ENCODE measurements at places on chromosomes 12 and 14.

GRCh38 chr12:91687052-91688017 is 458.3 kb downstream of the BTG1 start:
- DNase-seq: no peak

GRCh38 chr14:101665478-101666078 is 95.9 kb upstream of the PPP2R5C start:
- peak; percentile 37 for DNase-seq

DNA sequence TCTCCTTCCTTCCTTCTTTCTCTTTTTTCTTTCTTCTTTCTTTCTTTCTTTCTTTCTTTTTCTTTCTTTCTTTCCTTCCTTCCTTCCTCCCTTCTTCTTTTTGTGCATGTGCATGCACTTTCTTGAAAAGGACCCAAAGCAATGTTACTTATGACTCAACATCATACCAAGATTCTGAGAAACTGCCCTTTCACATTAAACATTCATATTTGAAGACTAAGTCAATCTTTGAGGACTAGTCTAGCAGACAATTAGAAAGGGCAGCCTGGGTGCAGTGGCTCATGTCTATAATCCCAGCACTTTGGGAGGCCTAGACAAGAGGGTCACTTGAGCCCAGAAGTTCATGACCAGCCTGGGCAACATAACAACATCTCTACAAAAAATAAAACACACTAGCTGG is 212.8 kb upstream of the KITLG start:
- DNase-seq: no peak

GRCh38 chr14:105525861-105526775 is at the start of gene TMEM121:
TSS of gene TMEM121 (plus strand) at chr14:105526583. CDS start at chr14:105528835, 2,252 bp downstream.
- DNase-seq: no peak

GRCh38 chr12:47346251-47347019 is 266.7 kb upstream of the AMIGO2 start:
- no peak for DNase-seq

All from endothelial cell of umbilical vein (primary cell).